ENCODE measurements at places on chromosomes 7 and 10.

DNA sequence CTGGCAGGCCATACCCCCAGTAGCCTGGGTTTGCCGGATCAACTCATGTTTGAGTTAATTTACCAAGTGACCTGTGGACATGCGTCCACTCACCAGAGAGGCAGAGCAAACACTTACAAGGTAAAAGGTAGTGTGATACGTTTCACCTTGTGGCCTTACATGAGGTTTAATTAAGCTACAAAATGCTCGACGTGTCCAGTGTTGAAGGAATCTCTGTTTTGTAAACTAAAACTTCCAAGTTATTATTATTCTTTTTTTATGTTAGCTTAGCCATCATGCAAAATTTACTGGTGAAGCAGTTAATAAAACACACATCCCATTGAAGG lies 42.9 kb downstream of the RGS10 start:
- DNase-seq = no peak

GRCh38 chr10:71772832-71773220 lies 494 bp downstream of the VSIR start:
- DNase-seq = no peak

DNA sequence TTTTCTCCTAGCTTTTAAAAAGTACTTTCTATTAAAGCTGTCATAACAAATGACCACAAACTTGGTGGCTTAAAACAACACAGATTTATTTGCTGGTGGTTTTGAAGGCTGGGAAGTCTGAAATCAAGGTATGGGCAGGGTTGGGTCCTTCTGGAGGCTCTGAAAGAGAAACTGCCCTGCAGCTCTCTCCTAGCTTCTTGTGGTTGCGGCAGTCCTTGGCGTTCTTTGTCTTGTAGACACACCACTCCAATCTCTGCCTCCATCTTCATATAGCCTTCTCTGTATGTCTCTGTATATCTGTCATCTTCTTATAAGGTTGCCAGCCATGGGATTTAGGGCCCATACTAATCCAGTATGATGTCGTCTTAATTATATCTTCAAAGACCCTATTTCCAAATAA lies 79.4 kb upstream of the PRR15 start:
- no peak for DNase-seq

DNA sequence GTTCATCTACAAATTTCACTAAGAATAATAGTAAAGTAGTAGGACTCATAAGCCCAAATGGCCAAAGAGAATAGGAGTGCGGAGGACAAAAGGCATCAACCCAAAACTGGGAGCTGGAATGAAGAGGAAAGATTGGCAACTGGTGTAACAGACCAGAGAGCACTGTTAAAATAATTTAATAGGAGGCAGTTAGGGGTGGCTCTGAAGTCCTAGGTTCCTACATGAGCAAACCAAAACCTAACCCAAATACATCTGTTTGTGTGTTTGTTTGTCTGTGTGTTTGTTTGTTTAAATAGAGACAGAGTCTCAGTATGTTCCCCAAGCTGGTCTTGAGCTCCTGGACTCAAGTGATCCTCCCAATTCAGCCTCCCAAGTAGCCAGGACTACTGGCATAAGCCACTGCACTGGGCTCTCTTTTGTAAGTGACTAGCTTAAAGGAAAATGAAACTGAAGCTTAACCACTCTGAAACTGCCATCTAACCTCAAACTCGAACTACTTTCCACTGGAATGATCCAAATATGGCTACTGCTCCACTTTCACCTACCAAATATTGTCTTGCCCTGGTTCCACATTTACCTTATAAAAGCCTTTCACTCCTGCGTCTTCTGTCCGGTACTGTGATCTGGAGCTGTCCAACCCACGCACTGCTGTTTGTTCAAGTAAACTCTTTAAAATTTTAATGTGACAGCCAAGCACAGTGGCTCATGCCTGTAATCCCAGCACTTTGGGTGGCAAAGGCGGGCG lies 94.9 kb downstream of the AKR1D1 start:
- no peak for DNase-seq

GRCh38 chr10:59580026-59580863 lies 129.4 kb downstream of the SLC16A9 start:
- no peak for DNase-seq

DNA sequence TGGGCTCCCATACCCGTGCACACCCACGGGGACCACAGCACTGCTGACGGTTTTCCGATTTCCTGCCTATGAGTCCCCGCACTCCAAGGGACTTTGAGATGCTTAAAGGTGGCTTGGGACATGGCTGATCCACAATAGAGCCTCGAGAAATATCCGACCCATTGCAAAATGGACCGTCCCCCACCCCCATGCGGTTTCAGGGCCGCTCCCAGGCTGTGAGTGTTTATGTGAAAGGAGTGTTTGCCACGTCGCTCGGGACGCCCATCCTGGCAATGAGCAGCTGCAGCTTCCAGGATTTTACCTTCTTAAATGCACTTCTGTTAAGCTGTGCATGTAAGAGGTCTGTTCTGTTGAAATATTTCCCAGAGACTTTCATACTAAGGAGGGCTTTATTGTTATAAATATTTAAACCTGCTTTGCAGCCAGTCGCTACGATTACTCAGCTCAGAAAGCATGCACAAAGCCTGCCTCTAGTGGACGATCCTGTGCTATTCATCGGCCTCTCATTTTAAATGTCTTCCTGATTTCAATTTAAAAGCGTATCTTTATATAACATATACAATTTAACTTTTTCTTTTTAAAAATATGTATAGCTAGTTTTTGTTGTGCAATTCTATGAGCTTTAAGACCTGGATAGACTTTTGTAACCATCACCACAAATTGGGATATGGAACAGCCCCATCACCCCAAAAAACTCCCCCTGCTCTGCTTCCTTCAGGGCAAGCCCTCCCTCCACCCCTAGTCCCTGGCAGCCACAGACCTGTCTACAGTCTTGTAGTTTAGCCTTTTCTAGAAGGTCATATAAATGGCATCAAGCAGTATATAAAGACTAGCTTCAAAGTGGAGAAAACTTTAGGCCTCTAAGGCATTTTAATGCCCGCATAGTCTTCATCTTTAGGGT lies 418.3 kb downstream of the PAXIP1 start:
- DNase-seq = no peak

GRCh38 chr7:29080803-29081202 lies 65.5 kb downstream of the CPVL start:
- no peak for DNase-seq

- DNase-seq = no peak
Measured at GRCh38 chr7:106393564-106394251, 108.9 kb upstream of the NAMPT start.

DNA sequence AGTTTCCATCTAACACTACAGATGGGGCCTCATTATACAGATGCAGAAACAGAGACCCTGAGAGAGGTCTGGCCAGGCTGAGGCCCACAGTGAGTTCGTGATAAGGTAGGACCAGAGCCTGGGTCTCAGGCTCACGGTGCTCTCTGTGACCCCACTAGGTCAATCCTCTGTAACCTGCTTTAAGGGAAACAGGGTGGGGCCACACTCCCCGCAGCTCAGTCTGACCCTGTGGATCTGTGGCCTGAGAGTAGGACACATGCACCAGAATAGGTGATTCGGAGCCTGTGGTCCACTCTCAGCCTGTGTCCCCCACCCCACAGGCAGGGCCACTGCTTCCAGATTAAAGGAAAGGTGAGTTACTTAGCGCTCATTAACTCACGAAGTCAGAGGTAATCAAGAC lies 137.8 kb upstream of the FAM20C start:
- no peak for DNase-seq

- DNase-seq = no peak
Measured at GRCh38 chr10:128825626-128826025, 641.4 kb upstream of the MGMT start.

GRCh38 chr7:16811551-16811950 lies 6.8 kb upstream of the AGR2 start:
- no peak for DNase-seq

DNA sequence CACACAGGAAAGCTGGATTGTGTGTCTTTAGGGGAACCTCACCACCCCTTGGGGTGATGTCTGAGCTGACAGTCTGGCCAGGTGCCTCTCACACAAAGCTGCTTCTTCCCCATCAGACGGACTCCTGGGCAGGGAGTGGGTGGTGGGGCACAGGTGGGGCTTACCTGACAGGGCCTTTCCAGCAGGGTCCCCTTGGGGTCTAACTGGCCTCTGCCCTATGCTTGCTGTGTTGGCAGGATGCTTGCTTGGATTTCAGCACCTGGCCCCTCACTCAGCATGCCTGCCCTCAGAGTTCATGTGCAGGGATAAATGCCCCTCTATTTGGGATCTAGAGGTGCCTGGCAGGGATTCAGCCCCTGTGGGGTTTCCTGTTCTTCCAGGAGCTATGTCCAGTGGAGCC lies 496.9 kb upstream of the ZMIZ1 start:
- DNase-seq = no peak

- DNase-seq = no peak
Measured at GRCh38 chr10:36271627-36272340, 629.7 kb upstream of the FZD8 start.

DNA sequence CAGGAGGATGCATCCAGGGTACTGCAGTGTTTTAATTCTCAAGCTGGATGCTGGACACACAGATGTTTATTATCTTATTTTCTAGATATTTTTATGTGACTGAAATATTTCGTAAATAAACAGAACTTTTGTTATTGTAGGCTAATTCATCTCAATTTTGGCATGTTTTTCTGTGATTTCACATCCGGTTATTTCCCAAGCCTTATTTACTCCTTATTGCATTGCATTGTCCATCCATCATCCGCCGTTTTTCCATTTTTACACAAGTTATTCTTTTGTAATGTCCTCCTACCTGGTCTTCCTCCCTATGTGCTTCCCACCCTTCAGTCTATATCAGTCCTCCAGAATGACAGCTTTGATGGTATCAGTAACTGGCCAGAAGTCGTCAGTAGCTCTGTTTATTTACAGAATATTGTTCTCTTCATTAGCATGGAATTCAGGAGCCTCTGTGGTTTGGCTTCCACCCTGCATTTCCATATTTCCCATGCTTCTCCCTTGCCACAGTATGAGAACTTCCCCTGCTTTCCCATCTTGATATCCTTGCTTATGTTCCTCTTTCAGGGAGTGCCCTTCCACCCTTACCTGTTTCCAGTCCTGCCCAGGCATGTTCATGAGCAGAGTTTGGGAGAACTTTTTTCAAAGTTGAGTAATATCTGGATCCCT lies 16.1 kb downstream of the GNAI1 start:
- no peak for DNase-seq

DNA sequence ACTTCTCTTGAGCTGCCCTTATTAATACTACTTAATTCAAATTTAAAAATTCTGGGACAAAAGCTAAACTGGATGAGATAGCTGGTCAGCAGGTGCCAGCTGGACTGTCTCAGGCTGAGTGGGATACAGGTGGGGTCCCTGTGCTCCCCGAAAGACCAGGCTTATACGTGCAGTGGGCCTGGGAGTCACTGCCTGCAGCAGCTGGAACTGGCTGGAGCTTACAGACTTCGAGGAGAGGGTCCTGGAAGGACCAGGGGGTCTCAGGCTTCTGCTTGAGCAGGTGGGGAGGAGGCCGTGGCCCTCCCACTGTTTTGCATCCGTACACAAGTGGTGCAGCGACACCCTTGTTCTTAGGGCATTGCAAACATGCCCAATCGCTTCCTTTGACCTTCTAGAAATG lies 203.7 kb downstream of the GLRX3 start:
- DNase-seq = no peak

- no peak for DNase-seq
Measured at GRCh38 chr10:62870866-62871265, 54.7 kb upstream of the EGR2 start.
